ENCODE measurements at places on chromosomes 1 and 21.

GRCh38 chr1:223665592-223666312 is at the start of gene CAPN8:
Gene CAPN8 (minus strand): TSS chr1:223665701. CDS start chr1:223665646, 55 bp downstream.
- no peak for DNase-seq

DNA sequence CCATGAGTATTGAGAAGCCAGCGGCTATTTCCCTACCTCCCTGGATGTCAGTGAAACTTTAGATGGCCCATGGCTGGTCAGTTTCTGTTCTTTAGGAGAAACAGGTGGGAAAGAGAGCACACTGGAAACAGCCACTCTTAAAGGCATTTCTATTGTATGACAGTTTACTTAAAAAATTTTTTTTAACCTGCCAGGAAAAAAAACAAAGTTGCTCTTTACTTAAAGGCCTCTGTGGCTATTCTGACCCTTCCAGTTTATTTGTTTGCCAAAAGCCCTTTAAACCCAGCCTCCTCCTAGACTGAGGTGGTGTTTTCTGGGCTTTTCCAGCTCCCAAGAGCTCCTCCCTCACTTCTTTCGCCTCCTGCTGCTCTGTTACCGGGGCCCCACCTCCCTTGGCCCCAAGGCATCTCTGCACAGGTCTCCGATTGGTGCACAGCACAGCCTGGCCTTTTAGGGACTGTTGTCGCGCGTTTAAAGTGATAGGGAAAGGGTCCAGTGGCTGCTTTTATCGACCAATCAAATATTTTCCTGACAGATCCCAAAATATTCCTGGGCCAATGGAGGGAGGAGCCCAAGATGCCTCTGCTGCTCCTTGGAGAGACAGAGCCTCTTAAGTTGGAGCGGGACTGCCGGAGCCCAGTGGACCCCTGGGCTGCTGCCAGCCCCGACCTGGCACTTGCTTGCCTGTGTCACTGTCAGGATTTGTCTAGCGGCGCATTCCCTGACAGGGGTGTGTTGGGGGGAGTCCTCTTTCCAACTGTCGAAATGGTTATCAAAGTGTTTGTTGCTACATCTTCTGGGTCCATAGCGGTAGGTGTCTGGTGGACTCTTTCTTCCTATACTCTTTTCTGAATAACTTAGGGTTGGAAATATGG is at the start of gene SH3BGR:
Gene SH3BGR (plus strand): TSS at position 639 of the 875 bp plus-strand sequence. CDS start 127 bp downstream, at position 766.
- peak; percentile 20 for DNase-seq

DNA sequence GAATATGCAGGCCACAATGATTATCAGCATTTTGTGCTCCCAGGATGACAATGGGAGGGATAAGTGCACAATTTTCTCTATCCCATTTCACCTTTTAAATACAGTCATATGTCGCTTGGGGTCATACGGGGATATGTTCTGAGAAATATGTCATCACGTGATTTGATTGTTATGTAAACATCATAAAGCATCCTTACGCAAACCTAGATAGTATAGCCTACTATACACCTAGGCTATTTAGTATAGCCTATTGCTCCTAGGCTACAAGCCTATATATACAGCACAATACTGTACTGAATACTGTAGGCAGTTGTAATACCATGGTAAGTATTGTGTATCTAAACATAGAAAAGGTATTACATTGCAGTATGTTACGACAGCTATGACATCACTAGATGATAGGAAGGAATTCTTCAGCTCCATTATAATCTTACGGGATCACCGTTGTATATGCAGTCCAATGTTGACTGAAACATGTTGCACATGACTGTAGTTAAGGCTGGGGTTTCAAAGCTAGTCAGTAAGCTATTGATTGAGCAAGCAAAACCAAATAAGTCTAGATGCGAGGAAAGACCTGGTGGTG is 18.9 kb downstream of the RUSC1 start:
- no peak for DNase-seq

DNA sequence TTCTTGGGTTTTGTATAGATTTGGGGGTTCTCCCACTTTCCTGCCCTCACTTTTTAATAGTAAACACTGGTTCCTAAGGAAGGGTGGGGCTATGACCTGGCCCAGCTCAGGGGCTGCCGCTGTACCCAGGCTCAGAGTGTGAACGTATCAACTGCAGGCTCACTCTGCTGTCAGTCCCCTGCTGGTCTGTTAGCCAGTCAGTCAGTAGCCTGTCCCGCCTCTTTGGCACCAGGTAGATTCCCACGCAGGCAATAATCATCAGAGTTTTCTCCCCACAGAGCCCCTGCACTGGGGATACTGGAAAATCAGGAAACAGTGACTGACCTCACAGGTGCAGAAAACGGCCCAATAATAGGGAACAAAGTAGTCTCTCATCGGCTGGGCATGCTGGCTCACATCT is 15.0 kb upstream of the ALPL start:
- DNase-seq = no peak

DNA sequence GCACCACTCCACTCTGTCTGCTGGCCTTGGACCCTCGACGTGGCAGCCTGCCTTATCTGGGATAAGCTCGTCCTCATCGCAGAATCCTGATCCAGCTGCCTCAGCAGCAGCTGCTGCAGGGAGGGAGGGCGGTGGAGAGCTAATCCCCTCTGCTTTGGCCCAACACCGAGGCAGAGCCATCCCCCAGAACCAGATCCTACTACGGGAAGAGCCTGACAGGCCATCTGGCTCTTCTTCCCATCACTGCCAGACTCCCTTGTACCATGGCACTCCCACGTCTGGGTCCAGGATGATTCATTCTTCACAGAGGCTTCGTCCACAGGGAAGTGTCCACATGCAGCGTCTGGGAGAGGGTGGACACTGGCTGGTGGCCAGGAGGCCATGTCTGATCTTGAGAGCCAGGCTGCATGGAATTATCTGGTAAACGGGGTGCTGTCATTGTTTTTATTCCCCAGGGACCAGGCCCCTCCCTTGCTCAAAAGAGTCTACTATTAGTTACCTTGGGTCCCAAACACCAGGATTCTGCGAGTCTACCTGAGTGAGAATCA is 14.6 kb upstream of the PKP1 start:
- DNase-seq = peak; percentile 52

DNA sequence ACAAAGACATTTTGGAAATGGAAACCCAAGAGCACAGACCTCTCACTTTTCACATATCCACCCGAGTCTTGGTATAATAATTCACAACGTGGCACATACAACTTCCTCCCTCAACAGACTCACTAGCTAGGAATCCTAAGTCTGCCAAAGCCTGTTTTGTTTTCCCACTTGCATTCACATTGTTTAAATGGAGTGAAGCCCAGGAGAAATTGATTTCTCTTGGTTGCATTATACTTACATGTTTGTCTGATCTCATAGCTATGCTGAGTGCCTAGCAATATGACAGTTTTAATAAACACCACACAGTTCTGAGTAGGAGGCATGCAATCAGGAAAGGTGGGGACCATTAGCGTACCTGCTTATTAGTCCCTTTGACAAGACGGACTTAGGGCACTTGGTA is 348.6 kb upstream of the ADGRL4 start:
- peak; percentile 41 for DNase-seq

GRCh38 chr1:109534307-109534858 is 5.3 kb upstream of the GPR61 start:
- DNase-seq = no peak

DNA sequence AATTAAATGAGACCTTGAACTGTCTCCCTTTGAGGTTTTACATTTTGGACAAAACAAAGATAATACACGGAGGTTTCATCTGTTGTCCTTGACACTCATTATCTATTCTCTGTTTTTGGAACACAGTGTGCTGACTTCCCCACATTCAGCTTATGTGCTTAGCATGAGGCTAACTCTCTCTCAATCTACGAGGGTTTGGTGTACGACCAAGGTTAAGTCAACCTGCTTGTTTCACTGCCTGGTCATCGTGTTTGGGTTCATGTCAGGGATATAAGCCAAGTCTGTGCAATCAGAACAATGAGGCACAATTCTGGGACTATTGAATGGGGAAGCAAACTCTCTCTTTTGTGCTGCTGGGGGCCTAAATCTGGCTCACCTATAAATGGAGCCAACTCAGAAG is 328.5 kb upstream of the USP25 start:
- no peak for DNase-seq

DNA sequence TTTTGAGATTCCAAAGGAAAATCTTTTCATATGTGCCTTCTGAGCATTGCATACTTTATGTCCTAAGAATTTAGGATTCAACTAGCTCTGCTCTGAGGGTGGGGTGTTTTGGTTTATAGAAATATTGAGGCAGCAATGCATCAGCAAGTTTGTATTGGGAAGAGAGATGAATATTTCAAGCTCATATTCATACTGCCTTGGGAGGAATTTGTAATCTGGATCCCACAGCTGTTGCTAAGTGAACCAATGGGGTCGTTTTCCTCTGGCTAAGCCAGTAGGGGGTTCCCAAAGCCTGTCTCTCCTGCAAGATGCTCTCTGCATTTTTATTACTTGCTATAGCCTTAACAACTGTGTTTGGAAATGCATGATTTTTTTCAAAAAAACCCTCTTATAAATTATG is 130.6 kb downstream of the SNX7 start:
- peak; percentile 13 for DNase-seq

GRCh38 chr1:59730759-59731478 is 83.8 kb upstream of the HOOK1 start:
- peak; percentile 94 for DNase-seq

DNA sequence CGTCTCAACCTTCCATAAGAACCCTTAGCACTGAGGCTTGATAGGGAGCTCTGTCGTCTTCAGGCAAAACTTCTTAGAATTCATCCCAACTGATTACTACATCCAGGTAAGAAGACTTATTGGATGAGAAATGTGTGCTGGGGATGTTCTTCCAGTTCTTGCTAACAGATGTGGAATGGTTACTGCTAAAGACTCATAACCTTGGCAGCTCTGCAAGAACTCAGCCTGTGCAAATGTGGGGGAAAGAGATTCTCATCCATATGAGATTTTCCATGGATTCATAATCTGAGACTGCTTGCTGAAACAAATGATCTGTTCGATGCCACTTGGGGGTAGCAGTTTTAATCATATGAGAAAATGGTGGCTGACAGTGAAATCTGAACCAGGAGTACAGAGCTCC is 48.2 kb downstream of the NTPCR start:
- no peak for DNase-seq

GRCh38 chr1:159879977-159880376 is 17.5 kb upstream of the VSIG8 start:
- DNase-seq = no peak

DNA sequence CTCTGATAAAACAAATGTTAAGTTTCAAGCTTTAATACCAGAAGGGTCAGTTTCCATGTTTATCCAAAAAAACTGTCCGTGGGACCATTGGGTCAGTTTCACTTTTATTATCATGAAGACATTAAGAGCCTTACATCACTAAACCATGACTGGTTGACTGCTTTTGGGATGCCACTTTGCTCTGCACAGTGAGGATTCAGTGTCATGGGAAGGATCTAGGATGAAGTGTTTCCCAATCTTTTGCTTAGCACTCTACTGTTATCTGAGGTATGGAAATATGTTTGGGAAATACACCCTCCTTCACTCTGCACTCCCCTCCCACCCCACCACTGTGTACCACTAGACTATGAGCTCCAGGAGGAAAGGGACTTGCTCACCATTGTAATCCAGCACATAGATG is 16.3 kb downstream of the RPS6KC1 start:
- DNase-seq = no peak
